HS-27A (cell line): ENCODE measurements at places on chromosomes 6 and 20.
A peak's percentile ranks its signal among the peaks of the same experiment; 100 is the strongest.

DNA sequence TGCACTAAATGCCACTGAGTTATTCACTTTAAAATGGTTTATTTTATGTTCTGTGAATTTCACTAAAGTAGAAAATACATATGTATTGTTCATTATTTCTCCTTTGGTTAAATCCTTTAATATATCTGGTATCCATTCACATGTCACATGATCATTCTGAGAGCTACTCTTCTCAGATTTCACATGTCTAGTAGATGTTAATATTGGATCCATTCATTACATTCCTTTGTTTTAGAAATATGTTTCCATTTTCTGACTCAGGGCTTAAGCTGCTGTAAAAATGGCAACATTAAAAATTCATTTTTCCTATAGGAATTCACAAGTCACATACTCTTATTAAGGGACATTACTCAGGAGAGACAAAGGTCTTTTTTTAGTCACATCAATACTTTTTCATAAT is 205.4 kb downstream of the ZFAND3 start:
- DNase-seq: peak; percentile 27

DNA sequence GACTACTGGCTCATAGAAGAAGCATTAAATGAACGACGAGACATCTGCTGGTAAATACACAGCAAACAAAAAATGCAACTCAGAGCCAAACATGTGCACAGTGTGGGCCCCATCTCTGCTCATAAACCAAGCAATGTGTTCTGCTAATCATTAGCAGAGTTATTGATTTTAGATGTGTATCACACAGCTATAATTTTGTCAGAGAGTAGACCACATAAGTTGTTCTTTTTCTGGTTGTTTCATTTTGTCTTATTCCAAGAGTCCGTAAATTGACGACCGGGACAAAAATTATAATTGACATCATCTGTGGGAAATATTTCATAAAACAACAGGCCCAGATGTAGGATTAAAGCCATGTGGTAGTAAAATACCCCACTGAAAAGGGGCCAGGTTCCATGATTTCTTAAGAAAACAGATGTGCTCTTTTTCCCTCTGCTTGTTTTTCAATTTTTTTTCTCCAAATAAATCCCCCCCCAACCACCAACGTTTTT is 423.6 kb downstream of the HAO1 start:
- no peak for DNase-seq

- DNase-seq: no peak
Measured at GRCh38 chr6:137804637-137805036, 62.4 kb upstream of the TNFAIP3 start.

DNA sequence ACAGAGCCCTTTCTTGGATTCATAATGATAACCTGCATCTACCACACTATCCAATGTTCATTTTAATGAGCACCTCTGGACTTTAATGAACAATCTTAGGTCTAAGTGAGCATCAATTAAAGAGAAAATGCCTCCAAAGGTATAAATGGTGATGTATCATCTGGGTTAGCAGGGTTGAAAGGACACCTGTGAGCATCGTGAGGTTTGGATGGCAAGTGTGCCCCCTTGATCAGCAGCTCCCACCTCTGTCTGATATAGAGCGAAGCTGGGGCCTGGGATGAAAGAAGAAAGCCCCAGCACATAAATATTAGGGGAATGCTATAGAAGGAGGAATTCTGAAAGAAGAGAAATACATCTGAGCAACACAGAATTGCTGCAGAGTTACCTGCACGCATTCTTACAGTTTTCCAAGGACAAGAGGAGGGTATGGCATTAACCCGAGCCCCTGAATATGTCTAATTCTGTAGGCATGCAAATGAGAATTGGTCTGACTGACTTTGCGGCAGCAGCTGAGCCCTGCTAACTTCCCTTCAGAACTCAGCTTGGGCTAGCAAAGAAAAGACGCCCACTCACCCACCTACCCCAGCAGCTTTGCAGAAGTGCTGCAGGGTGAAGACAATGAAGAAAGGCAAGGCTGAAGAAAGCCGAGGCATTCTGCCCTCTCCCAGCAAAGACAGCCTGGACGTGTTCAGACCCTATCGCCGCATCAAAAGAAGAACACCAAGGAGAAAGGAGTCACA is 136.2 kb downstream of the GMPR start:
- DNase-seq: no peak

DNA sequence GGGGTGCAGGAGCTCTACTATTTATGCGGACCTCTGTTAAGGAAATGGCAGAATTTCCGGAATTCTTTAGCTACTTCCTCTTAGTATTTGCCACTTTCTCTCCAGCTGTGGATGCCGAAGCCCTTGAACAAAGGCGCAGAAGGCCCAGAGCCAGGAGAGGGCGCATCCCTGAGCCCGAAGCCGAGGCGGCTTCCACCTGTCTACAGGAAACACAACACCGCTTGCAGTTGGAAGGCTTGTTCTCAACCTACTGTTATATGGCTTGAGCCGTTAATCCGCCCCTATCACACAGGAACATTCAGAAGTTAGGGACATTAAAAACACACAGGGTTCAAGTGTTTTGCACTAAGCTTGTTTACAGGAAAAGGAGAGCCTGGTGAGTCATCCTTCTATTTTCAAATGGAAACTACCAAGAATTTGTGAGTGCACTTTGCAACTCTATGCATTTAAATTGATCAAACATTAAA is 417.1 kb downstream of the BCKDHB start:
- no peak for DNase-seq

DNA sequence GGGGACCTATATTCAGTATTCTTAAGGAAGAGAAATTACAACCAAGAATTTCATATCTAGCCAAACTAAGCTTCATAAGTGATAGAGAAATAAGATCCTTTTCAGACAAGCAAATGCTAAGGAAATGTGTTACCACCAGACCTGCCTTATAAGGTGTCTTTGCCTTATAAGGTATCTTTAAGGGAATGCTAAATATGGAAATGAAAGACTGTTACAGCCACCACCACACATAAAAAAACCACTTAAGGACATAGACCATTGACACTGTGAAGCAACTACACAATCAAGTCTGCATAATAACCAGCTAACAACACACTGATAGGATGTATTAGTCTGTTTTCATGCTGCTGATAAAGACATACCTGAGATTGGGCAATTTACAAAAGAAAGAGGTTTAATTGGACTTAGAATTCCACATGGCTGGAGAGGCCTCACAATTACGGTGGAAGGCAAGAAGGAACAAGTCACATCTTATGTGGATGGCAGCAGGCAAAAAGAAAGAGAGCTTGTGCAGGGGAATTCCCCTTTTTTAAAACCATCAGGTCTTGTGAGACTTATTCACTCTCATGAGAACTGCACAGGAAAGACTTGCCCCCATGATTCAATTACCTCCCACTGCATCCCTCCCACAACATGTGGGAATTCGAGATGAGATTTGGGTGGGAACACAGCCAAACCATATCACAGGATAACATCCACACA is 119.2 kb upstream of the LAMA2 start:
- no peak for DNase-seq

- DNase-seq: no peak
Measured at GRCh38 chr20:4607287-4607713, 114.4 kb upstream of the PRND start.

- no peak for DNase-seq
Measured at GRCh38 chr6:111920578-111920977, 47.3 kb upstream of the FYN start.

- DNase-seq: no peak
Measured at GRCh38 chr6:15312500-15312899, 66.6 kb downstream of the JARID2 start.

GRCh38 chr20:43849496-43850186 is 65.0 kb upstream of the TOX2 start:
- no peak for DNase-seq

DNA sequence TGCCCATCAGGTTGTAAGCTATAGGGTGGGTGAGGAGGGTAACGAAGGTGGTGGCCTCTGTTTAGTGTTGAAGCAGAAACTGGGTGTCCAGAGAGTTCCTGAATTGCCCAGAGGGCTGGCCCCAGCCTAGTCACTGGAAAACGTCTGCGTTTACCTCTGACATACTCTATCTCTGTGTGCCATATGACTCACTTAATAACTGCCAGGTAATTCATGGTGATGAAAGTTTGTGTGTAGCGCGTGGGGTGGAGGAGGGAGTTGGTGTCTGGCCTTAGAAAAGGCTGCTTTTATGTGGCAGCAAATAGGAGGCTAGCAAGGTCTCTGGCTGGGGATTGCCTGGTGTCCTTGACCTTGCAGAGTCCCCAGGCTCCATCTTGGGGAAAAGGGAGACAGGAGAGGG is 47.3 kb downstream of the SLC35D3 start:
- no peak for DNase-seq

- no peak for DNase-seq
Measured at GRCh38 chr6:8029243-8029870, 34.8 kb downstream of the BLOC1S5 start.

DNA sequence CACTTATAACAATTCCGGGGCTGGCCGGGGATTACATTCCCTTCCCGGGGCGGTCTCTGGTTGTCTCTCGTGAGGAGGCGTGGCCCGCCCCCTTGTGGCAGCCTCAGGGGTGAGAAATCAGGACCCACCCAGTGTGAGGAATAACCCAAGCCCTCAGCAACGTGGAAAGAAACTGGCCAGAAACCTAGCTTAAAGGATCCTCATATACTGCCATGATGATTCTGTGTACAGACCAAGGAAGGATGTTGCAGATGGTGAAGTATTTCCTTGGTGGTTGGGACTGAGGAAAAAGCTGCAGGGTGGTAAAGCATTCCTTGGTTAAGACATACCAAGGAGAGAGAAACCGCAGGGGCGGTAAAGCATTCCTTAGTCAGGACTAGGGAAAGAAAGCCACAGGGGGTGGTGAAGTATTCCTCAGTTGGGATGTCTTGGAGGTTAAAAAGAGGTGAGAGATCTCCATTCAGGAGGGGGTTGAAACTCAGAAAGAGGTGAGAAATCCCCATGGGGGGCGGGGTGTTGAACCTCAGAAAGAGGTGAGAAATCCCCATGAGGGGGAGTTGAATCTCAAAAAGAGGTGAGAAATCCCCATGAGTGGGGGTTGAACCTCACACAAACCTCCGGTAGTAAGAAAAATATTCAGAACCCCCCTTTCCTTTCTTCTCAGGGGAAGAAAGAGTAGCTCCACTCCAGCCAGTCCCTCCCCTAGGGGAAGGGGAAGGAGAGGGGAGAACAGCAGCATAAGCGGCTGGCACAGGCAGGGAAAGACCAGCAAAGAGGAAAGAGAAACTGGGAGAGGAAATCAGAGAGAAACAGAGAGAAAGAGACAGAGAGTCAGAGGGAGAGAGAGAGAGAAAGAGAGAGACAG is 238.1 kb downstream of the RNGTT start:
- no peak for DNase-seq

GRCh38 chr6:31466466-31466865 is 31.5 kb upstream of the MICB start:
- no peak for DNase-seq

GRCh38 chr6:27267857-27268434 is 20.4 kb downstream of the PRSS16 start:
- no peak for DNase-seq

DNA sequence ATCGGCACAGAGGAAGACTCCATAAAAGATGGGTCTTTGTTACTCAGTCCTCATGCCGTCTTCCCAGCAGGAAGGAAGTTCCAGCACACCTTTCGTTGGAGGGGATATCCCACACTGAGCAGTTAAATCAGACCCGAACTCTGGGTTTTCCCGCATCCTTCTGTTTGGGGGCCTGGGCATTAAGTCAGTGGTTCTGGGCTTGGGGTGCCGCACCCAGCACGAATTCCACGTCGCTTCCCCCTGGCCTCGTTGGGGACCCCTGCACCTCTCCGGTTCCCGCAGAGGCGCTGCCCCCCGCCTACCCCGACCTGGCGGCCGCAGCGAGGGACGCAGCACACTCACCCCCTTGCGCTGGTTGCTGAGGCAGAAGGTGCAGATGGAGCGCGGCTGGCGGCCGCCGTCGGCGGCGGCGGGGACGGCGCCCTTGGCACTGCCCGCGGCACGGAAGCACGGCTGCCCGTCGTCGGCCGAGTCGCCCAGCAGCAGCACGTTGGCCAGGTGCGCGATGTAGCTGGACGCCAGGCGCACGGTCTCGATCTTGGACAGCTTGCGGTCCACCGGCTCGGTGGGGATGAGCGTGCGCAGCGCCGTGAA is 641 bp downstream of the TCF15 start:
- DNase-seq: no peak

DNA sequence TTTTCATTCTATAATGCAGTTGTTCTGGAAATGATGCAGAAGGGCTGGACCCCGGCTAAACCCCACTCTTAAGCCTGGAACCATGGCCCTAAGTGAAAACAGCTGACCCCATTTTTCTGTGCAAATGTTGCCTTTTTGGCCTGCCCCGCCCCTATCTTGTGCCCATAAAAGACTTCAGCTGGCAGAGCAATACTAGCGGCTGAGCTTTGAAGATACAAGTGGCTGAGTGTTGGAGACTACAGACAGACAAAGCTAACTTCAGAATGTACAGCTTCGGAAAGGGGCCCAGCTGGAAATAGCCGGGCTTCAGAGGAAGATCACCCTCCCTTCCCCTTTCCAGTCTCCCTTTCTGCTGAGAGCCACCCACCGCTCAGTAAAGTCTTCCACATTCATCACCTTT is 258.6 kb upstream of the SPTLC3 start:
- DNase-seq: no peak
